ENCODE measurements at places on chromosomes 1 and 21.

DNA sequence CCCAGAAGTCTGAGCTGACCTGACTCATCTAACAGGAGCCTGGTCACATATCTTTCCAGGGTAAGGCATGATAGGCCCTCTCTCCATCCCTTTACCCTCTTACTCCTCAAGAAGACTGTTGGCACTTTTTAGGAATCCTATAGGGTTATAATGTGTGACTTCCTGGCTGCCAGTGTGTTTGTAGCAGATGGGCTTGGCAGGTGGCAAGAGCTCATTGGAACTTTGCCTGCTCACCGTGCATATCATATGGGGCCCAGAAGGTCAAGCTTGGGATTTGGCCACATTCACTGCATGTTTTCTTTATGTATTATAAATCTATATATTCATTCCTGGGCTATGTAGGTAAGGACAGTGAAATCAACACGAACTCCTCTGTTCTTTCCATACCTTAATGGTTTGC lies 5.2 kb downstream of the KAZN start:
- no peak for DNase-seq

GRCh38 chr1:179958359-179958758 lies 3.7 kb downstream of the CEP350 start:
- DNase-seq: no peak

DNA sequence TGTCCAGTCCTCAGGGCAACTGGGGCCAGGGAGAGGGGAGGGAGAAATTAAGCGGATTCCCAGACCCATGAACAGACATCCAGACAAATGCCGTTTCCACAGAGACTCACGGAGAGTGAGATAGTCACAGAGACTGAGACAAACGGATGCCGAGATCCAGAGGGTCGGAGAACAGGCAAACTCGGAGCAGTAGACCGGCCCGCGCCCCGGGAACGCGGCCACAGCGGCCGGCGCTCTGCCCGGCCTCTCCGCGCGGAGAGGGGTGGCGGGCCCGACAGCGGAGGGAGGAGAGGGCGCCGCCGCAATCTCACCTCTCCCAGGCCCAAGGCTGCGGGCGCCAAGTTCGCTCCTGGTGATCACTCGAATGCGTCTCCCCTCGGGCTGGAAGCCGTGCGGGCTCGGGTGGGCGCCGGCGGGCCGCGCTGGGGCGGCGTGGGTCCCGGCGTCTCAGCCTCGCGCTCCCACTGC lies 831 bp upstream of the FOXD2 start:
- peak; percentile 16 for DNase-seq

DNA sequence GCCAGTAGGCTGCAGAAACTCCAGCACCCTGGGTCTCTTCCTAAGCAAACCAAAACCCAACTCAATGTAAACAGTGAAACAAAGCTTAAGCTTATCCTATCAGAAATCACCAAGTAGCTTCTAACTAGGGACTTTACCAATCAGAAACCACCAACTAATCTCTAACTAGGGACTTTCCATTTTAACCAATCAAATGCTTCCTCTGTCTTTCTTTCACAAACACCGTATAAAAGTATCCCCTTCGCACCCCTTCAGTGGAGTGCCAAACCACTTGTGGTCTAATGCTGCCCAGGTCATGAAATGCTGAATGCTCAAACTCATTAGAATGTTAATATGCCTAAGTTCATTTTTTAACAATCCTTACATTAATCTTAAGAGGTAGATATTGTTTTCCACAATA lies 250.5 kb upstream of the DUSP10 start:
- no peak for DNase-seq

GRCh38 chr1:25430967-25431881 lies 527 bp downstream of the MACO1 start:
- no peak for DNase-seq

DNA sequence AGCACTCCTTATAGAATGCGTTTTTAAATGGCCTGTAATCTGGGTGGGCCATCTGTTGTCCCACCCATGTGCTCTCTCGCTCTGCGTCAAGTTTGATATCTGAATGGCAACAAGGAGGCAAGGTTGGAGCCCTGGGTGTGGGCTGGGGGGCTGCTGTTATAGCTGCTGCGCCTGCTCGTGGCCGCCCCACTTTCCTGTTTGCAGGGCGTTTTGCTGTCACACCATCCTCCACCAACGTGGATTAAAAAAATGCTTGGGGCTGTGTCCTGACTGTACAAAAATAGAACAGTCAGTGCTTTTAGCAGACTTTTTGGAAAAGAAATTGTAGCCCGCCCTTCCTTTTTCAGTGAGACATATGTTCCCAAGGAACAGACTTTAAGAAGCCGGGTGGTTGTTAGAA lies 25.4 kb downstream of the UMODL1 start:
- no peak for DNase-seq

DNA sequence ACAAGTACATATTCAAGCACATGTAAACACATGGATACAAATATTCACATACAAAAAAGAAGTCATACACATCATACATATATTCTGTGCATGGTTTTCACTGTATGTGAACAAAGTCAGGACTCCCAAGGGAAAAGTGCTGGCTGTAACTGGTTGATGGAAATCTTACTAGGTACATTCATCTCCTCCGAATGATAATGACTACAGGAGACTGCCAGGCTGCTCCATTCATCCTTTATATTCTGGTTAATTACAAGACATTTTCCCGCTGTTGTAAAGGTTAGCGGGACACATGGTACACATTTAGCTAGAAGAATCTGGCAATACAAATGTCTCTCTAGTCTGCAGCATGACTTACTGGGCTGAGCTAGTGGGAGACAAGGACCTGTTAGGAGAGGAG lies 26.2 kb upstream of the HMGB4 start:
- DNase-seq: no peak

DNA sequence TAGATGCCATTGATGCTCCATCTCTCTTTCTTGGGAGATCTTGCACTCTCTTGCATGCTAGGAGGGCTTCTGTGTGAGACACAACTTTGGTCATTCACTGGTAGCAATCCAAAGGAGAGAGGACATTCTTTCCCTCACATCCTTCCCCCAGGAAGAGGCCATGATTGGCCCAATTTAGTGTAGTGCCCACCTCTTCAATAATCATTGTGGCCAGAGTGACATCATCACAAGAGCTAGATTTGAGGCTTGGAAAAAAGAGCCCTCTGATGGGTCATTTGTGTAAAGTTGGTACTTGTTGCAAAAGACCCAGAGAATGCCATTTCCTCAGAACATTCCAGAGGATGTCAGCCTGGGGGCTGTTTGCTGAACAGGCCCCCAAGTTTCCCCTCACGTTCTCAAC lies 30.2 kb downstream of the S100A6 start:
- no peak for DNase-seq

DNA sequence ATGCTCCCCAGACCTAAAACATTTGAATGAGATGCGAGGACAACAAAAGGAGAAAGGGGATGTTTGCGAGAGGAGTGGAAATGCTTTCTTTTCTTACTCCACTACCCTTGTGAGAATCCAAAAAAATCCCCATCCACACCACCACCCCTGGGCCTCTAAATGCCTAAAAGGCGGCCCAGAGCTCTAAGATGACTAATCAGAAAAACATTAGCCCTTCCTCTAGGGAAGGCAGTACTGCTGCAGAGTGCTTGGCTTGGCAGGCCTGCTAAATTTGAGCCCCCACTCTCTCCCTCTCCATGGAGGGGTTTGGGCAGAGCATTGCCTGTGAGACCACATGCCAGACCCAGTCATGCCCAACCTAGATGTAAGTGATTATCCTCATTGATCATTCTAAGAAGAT lies 347.9 kb downstream of the USH2A start:
- no peak for DNase-seq

DNA sequence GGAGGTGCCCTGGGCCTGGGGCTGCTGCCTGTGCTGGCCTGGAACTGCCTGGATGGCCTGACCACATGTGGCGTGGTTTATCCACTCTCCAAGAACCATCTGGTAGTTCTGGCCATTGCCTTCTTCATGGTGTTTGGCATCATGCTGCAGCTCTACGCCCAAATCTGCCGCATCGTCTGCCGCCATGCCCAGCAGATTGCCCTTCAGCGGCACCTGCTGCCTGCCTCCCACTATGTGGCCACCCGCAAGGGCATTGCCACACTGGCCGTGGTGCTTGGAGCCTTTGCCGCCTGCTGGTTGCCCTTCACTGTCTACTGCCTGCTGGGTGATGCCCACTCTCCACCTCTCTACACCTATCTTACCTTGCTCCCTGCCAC lies 1.8 kb downstream of the GPR3 start:
- no peak for DNase-seq

GRCh38 chr1:56754708-56755479 lies 64.3 kb downstream of the FYB2 start:
- DNase-seq: no peak

DNA sequence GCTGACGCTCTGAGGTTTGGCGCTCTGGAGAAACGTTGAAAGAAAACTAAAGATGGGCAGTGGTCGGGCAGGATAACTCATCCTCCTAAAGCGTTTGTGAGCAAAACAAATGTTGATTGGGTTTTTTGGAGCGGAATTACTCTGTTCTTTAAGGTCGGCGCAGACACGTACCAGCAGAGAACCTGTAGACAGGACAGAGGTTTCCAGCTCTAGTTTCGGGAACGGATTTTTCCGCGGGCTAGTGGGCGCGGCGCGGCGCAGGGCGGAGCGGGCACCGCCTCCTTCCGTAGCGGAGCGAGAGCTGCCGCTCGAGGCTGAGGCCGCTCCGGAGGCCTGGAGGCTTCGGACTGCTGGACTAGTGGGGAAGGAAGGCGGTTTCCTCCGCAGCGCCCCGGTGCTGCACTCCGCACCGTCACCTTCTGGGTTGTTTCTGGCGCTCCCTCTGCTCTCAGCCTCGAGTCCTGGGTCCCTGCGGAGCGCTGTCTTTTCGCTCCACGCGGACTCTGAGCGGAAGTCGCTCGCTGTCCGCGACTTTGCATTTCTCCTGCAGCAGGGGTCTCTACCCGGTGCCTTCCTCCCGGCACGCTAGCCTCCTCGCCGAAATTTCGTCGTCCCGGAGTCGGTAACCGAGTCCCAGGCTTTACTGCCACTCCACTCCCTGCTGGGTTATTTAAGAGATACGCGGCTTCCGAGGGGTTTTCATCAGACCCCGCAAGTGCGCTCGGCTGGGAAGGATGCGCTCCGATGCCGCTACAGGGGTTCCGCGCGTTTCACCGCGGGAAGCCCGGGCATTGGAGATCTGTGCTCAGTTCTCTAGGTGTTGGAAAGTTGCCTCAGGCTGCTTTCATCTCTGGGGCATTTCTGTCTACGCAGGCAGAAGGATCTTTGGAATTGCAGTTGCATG lies 7.0 kb downstream of the FOXD2 start:
- DNase-seq: no peak

DNA sequence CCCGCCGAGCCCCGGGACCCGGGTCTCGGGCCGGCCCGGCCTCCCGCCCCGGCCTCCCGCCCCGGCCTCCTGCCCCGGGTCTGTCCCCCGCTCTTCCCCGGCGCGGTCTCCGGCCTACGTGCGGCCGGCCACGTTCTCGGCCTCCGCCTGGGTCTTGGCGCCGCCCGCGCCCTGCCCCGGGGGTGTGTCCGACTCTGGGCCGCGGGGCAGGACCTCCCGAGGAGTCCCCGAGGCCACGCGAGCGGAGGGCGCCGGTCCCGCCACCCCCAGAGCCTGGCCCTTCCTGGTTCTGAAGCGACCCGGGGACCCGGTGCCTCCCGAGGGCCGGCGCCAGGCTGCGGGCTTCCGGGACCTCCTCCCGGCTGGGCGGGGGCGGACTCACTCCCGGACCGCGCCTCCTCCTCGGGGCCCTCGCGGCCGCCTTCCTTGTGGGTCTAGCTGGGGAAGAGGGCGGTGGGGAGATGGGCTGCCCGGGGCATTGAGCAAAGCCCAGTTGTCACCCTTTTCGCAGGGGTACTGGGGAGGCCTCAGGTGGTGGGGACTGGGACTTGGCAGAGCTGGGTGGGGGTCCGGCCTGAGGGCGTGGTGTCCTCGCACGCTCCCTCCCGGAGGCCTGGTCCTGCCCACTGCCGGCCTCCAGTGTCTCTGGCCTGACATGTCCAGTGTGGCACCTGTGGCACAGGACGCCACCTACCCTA lies 558 bp downstream of the PFKL start:
- DNase-seq: no peak

DNA sequence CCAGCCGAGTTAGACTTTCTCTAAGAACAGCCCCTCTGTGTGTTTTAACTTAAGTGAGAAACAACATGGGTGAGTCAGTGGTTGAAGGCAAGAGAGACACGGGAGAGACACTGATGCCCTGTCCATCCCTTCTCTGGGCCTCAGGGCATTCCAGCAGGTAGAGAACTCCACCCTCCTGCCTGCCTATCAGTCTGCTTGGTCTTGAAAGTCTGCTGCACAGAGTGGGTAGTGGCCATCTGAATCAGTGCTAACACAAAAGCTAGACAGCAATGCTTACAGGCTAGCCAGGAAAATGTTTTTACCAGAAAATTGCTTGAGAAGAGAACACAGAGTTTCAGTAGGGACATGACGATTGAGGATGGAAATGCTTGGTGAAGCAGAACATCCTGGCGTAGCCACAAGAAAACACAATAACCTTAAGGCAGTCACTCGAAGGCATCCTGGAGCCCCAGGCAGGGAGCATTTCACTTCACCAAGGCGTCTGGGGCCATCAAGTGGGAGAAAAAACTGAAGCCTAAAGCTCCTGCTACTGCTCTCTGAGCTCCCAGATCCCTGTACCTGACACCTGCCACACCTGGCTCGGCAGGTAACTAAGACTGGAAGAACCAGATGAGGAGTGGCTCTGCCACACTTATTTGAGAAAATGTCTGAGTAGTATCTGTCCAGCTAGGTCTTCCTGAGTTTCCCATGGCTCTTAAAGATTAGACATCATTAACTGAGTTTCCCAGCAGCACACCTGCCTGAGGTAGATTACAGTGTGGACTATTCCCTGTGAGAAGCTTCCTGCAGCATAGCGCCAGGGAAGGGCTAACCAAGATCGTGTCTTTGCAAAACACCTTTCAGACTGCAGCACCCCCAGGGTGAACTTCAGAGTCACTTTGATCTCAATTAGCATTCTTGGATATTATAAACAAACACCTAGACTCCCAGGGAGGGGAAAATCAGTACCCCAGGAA lies 18.1 kb upstream of the LBR start:
- DNase-seq: no peak

DNA sequence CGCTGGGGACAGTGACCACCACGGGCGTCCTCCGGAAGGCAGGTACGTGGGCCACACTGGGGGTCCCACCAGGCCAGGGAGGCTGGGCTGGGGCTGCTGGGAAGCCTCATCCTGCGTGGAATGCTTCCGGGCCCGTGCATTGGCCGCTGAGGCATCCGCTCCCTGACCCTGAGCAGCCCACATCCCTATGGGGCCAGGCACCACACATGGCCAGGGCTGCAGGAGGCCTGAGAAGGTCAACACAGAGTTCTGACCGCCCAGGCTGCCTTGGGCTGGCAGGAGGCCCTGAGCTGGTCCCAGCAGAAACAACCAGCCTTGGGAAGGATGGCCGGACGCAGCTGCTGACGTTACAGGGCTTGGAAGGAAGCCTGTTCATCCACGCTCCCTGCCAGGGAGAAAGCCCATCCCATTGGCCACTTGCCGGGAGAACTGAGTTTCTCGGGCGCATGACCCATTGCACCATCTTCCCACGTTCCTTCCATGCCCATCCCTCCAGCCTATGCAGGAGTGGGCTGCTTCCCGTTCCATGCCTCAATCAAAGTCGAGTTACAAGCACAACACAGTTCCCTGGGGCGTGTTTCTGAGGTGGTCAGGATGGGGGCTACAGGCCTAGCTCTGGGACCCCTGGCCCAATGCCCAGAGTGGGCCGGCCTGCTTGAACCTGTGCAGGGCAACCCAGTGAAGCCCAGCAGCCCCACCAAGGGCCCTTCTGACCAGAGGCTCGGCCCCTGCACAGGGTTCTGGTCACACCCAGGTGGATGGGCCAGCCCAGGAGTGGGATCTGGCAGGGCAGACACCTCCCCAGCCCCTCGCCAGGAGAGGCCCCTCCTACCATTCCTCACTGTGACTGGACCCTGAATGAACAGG lies 31.7 kb downstream of the TRIM11 start:
- no peak for DNase-seq
